NCI-H446 treated with DMSO at 0.1 percent for 48 hours (cell line): ENCODE measurements at places on chromosomes 7 and 10.

- no peak for DNase-seq
These were observed 43.4 kb upstream of the AGBL3 start for GRCh38 chr7:134942690-134943466.

- DNase-seq, result no peak
These were observed 77.4 kb upstream of the PRR15 start for GRCh38 chr7:29486191-29486700.

DNA sequence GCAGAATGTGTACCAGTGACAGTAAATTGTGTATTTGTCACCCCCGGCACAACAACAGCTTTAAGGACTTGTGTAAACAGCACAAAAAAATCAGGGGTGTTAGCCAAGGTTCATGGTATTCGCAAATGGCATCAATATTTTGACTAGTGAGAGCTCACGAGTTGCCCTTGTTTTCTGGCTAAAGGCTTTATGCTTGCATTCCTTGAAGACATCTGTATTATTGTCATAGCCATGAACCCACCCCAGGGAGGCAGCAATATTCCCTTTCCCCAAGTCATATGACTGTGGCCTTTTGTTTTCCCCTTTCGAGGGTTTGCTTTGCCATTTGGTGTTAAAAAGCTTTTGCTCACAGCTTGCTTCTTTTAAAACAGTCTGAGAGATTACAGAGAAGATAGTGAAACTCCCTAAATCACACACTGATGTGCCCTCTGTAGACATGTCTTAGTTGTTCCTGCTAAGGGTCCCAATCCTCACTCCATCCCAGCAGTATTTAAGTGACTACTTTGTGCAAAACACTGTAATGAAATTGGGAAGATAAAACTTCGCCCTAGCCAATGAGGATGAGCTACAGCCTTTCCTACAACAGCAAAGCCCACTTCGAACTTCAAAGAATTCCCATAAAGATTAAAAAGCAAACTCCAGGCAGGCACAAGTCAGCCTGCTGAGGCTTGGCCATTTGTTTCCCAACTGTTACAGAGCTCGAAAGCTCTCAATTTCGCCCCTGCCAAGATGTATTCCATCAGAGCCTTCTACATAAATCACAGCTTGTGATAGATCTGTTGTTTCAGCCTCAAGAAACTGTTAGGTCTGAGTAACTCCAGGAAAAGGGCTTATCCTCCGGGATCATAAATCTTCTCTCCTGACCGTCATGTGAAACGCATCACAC lies 172.3 kb downstream of the ADAM12 start:
- DNase-seq, result no peak

DNA sequence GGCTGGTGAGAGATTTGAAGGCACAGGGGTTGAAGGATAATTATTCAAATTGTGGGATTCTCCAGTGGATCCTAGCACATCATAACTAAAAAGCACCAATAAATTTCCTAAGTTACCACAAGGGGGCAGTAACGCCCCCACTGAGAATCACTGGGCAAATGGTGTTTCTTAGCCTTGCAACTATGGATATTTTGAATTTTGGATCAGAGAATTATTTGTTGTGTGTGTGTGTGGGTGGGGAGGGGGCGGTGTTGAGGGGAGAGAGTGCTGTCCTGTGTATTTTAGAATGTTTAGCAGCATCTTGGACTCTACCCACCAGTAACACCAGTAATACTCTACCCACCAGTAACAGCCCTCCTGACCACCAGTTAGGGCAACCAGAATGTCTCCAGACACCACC lies 63.3 kb upstream of the PRKG1 start:
- no peak for DNase-seq

DNA sequence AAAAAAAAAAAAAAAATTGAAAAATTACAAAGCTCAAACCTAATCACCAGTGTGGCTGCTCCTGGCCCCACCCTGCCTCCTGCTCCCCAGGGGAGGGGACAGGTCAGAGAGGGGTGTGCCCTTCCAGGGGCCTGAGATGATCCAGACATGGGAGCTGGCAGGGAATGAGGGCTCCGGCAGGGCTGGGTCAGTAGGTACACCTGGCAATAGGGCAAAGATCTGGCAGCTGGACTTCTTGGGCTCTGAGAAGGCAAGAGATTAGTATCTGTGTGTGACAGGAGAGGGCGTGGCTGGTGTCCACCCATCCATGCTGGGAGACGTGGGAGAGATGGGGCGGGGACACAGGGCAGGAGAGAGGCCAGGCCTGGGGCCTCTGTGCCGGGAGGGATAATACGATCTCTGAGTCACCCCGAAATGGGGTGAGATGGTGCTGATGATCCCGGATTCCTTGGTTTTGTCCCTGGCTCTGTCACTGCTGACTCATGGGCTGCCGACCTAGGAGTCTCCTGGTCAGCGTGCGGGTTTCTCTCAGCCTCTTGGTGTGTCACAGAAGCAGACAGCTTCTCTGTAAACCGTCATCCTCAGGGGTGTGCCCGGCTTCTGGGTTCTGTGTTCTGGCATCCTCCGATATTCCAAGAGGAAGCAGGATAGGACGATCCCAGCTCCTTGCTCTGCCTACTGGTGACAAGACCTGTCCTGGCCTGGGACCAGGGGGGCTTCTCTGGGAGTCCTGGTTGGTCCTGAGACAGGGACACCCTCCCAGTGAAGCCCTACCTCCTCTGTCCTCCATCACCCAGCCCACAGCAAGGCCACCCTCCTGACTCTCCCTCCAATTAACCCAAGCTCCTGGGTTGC lies 8.2 kb upstream of the CLDN4 start:
- DNase-seq, result no peak

- no peak for DNase-seq
These were observed 8.9 kb upstream of the EXOC6 start for GRCh38 chr10:92839191-92840085.

DNA sequence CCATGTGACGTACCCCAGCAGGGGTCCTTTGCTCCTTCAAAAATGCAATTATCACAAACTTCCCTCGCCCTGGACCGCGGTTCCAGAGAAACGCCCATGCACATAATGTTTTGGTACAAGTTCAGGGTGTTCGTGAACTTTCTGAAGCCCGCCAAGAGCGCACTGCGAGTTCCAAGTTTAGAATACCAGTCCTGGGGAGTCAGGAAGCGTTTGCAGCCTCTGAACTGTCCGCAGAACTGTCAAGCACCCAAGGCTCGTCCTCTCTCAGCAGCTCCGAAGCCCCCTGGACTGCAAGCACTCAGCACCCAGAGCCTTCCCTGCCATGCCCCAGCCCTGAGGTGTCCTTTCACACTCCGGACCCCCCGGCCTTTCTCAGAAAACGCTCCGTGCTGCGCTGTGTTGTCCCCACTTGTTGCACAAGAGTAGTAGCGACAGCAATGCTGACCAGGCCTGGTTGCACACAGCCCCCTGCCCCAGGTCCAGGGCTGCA lies 30.3 kb downstream of the CALML3 start:
- no peak for DNase-seq

DNA sequence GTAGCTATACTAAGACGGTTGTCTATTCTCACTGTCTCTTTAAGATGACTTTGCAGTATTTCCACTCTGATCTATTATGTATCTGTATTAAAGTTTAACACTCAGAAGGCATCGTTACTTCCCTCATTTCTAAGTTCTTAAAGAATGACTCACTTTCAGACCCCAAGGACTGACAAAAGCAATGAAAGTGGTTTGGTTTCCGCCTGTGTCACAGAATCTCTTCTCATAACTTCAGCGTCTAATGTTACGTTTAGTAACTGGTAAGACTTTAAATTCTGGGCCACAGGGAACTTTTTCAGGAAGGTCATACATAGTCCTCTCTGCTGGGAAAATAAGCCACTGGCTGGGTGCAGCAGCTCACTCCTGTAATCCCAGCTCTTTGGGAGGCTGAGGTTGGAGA lies 892.0 kb upstream of the AUTS2 start:
- no peak for DNase-seq

DNA sequence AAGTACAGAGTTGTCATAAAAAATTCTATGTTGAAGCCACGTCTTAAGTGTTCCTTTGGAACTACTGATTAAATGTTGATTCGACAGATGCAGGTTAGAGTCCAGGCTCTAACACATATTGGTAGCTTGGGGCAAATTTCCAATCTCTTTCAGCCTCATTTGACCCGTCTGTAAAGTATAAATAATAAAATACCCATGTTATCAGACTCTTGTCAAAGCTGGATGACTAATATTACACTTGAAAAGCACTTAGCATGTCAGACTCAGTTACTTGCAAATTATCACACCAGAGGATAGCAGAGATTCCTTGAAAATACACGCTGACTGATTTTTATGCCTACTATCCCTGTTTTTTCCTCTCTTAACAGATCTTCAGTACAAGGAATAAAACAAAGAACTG lies 18.1 kb upstream of the MACC1 start:
- no peak for DNase-seq

GRCh38 chr7:121442845-121443244 lies 46.7 kb upstream of the FAM3C start:
- DNase-seq, result no peak

DNA sequence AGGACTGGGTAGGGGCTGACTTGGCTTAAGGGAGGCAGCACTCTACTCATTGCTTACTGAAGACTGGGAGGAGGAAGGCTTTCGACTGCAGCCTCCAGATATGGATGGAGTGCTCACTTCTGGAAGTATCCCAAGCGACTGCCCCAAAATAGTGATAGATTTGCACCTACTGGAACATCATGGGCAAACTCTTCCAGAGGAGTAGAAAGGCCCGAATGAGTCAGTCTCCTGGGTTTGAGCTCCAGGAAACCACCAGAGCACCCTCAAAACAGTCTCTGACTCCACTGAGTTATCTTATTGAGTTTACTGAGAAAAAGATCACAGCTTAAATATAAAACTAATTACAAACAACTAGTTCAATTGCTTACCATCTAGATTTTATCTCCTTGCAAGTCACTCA lies 37.2 kb upstream of the PDLIM1 start:
- DNase-seq, result no peak

- no peak for DNase-seq
These were observed 163.3 kb downstream of the TCERG1L start for GRCh38 chr10:131148270-131148669.

- no peak for DNase-seq
These were observed 86.5 kb downstream of the ARID5B start for GRCh38 chr10:61987951-61988379.

- DNase-seq, result no peak
These were observed 42.7 kb downstream of the ZNF438 start for GRCh38 chr10:30988831-30989435.

GRCh38 chr10:85149766-85150165 lies 821.4 kb downstream of the CCSER2 start:
- no peak for DNase-seq

DNA sequence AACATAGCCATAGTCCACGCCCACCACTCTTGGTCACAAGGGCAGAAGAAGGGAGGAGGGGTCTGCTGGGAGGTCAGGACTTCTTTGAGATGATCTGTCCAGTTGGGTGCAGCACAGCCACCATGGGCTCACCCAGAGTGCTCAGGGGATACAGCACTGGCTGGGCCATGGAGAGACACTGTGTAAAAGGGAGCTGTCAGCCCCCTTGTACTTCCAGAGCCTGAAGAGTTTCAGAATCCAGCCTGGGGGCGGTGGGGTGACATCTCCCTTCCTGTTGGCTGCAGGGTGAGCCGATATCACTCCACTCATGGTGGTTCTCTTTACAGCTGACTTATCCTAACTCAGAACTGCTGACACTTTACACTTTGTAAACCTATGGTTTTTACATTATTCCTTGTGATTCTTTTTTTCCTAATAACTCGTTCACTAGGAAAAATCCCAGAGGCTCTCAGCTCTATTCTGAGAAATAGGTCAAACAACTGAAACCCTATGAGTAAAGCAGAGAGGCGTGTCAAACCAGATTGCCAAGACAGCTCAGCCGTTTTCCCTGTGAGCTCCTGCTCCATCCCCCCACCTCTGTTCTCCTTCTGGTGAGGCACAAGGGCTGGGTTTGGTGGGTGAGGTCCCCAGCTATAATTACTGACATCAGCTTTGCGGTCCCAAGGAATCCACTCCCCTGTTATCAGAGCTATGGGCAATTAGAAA lies 3.2 kb upstream of the MRPS24 start:
- no peak for DNase-seq

GRCh38 chr10:133274751-133275683 lies 1.7 kb downstream of the ADAM8 start:
- no peak for DNase-seq

DNA sequence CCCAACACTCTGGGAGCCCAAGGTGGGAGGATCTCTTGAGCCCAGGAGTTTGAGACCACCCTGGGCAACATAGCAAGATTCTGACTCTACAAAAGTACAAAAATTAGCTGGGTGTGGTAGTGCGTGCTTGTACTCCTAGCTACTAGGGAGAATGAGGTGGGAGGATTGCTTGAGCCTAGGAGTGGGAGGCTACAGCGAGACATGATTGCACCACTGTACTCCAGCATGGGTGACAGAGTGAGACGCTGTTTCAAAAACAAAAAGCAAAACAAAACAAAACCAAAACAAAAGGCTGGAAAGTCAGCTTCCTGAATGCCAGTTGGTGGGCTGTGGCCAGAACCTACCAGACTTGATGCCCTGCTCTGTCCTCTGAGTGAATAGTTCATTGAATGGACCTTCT lies 242.8 kb downstream of the PHTF2 start:
- DNase-seq, result no peak

DNA sequence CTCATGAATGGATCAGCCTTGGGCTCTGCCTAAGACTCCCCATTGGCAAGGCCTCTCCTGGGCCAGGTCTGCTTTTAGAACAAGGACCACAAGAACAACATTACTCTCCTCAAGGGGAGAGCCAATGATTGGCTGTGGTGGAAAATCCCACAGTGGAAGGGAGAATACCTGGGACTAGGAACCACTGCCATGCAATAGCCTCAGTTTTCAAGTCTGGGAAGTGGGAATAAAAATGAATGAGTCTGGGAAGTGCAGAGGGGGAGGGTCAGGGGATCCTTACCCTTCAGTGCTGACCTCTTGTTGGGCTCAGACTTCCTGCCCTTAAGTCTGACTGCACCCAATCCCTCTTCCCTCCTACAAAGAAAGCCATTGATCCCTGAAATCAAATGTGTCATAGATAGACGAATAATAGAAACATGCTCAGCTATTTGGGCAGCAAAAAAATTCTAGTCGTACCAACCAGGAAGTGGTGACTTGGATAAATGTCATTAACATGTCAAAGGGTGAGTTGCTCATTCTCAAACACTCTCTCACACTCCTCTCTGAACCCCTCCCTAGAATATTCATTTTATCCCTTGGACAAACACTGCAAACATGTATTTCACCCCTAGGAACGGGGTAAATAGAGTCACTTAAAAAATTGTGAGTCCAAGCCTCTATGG lies 123.6 kb downstream of the SH3PXD2A start:
- DNase-seq, result no peak

GRCh38 chr10:5506751-5507648 lies 7.6 kb upstream of the CALML5 start:
- DNase-seq, result no peak

- DNase-seq, result no peak
These were observed 26.6 kb downstream of the COL13A1 start for GRCh38 chr10:69828144-69828870.

DNA sequence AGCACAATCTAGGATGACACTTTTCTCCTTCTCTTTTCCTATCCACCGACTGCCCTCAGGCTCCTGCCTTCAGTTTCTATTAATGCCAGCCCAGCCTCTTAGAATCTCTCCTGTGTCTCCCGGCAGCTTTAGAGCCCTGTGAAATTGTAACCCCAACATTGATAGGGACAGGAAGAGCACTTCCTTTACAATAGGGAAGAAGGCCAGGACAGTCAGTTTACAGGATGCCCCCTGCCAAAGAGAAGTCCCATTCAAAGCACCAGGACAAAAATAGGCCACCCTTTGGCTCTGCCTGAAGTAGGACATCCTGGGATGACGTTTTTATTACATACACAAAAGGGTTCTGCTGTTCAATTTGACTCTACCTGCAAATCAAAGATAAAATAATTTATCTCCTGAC lies 64.7 kb upstream of the ANK3 start:
- no peak for DNase-seq

- no peak for DNase-seq
These were observed 185.2 kb downstream of the AVL9 start for GRCh38 chr7:32680259-32681173.
